ENCODE measurements at places on chromosomes 2 and 18.

- no peak for DNase-seq
Measured at GRCh38 chr2:38666556-38666910, 619 bp downstream of the GALM start.

DNA sequence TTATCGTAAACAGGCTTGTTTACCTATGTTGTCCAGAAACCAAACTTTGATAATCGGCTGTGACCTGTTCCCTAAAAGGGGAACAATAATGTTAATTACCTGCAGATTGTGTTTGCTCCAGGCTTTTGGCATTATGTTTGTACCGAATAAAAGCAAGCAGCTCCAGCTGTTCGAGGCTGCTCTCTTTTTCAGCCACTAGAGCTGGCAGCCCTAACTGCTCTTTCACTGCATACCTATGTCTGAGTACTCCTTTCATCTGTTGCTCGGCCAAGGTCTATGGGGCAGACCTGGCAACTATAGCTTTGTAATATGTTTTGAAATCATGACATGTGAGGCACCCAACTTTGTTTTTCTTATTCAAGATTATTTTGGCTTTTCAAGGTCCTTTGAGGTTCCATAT is 77.8 kb upstream of the EHBP1 start:
- no peak for DNase-seq

- DNase-seq: no peak
Measured at GRCh38 chr2:224860786-224861185, 144.6 kb upstream of the CCDC195 start.

DNA sequence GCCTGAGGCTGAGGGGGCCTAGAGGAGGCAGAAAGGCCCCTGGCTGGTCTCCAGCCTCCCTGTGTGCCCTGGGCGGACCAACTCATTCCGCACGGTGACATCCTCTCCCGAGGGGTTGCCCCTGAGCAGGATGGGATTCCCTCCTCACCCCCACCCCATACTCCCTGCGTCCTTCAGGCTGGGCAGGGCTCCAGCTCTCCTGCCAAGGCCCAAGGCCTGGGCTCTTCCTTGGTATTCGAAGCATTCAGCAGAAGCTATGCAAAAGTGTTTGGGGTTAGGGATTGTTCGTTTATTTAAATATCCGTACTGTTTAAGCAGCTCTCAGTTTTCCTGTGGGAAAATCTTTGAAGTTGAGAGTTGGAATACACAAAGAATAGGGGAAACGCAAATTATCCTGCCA is 113.1 kb upstream of the RAB12 start:
- no peak for DNase-seq

GRCh38 chr2:195480121-195480520 is 176.9 kb upstream of the SLC39A10 start:
- no peak for DNase-seq

DNA sequence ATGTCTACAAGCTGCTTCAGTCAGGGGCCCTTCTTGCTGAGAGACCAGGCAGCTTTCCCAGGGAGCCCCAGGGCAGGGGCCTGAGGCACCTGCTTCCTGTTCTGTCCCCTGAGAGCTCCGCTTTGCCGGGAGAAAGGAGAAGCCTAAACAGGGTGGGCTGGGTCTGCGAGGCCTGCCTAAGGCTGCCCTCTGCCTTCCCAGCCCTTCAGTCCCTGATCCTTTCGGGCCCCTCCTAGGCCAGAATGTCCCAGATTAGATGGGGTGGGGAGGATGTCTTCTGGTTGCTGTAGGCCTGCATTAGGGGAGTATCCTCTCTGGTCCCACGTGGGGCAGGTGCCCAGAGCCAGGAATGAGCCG is 72.4 kb downstream of the TGOLN2 start:
- no peak for DNase-seq

GRCh38 chr18:10027031-10027430 is 113.2 kb downstream of the VAPA start:
- DNase-seq: no peak

DNA sequence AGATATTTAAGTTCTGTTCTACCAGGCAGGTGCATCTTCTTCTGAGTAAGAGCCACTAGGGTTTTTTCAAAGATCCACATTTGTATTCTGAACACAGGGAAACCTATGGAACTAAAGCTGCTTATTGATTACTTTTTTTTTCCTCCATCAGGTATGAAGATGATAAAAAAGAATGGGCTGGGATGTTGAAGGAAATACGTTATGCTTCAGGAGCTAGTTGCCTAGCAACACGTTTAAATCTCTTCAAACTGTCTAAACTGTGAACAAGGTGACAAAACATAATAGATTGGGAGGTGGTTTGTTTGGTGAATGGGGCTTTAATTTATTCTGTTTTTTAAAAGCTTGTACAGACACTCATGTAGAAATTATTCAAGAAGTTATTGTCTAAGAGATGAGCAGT is 15.9 kb downstream of the KLHL41 start:
- DNase-seq: no peak

DNA sequence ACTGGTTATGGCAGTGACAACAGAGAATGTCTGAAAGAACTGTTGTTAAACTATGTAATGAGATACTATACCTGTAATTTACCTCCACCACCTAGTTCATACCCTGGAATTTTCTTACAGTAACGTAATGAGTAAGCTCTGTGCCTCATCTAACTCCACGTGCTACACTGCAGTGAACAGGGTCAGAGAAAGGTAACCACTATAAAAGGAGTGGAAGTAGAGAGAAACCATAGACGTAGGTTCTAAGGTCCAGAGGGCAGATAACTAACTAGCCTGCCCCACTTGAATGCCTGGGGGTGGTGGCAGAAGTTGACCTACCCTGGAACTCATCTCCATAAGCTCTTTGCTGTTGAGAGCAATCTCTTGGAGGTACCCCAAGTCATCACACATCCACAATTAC is 32.0 kb upstream of the B4GALT6 start:
- no peak for DNase-seq

- no peak for DNase-seq
Measured at GRCh38 chr2:20599001-20599600, 51.8 kb downstream of the HS1BP3 start.

DNA sequence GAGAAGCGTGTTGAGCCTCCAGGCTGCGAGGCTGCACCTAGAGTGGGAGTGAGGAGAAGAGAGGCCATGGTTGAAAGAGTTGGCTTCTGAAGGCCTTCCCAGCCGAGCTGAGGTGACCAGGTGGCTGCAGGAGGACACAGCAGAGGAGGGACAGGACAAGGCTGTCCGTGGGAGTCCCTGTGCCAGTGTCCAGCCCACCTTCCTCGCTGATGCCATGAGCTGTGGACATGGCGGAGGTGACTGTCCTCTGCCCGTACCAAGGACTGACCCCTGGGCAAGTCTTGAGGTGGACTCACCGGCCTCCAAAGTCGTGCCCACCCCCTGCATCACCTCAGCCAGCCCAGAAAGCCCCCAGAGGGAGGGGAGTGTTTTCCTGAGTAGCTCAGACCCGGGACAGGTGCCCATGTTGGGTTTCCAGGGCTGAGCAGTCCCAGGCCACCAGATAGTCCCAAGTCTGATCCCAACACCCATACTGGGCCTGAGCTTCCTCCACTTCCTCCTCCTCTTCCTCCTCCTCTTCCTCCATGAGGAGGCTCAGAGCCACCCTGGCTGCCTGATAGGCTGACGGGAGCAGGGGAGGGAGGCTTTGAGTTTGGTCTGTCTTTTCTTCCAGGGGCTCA is 43.0 kb upstream of the FOSL2 start:
- no peak for DNase-seq

- peak; percentile 10 for DNase-seq
Measured at GRCh38 chr2:196376984-196377877, 205.9 kb upstream of the STK17B start.

- DNase-seq: no peak
Measured at GRCh38 chr2:135998879-135999278, 13.5 kb upstream of the DARS1 start.

DNA sequence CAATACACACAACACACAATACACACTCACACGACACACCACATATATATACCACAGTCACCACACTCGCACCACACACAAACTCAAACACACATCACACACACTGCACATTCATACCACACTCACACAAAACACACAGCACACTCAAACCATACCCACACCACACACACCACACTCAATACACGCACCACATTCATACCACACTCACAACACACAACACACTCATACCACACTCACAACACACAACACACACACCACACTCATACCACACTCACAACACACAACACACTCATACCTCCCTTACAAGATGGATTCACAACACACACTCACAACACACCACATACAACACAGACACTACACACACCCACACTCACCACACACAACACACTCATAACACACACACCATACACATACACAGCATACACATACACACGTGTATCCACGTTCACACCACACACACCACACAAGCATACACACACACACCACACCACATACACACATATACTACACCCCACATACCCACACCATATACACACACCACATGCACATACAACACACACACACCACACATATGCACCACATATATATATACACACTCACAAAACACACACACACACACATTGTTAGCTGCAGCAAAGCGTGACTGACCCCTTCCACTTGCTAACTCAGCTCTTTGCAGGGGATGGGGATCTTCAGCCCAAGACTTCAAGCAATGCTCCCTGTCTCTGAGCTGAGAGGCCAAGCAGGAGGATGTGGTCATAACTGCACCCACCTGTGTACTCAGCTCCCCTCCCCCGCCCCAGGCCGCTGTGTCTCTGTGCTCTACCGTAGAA is 59.0 kb downstream of the SDC1 start:
- DNase-seq: no peak

- no peak for DNase-seq
Measured at GRCh38 chr2:188285049-188285448, 6.6 kb upstream of the GULP1 start.

DNA sequence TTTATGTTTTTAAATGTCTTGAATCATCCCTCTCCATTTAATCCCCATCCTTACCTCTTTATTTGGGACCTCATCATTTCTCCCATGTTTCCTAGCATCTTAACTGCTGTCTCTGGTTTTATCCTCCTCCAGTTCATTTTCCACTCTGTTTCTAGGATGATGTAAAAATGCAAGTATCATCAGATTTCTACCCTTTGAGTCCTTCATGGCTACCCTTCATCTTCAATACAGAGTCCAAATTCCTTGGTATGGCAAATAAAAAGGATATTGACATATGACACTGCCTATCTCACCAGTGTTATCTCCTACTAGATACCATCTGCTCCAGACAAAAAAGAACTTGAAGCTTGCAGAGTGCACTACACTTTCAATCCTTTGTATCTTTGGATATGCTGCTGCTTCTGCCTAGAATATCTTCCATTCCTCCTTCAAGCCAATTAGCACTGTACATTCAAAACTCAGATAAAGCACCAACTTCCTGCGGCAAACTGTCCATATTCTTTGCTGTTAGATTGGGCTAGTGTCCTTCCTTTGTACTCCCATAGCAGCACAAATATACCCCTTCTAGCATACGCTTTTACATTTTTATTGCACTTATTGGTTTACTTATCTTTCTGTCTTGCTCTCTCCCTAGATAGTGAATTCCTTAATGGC is 24.6 kb upstream of the TLK1 start:
- no peak for DNase-seq

GRCh38 chr2:127065940-127066318 is 41.0 kb downstream of the BIN1 start:
- no peak for DNase-seq

DNA sequence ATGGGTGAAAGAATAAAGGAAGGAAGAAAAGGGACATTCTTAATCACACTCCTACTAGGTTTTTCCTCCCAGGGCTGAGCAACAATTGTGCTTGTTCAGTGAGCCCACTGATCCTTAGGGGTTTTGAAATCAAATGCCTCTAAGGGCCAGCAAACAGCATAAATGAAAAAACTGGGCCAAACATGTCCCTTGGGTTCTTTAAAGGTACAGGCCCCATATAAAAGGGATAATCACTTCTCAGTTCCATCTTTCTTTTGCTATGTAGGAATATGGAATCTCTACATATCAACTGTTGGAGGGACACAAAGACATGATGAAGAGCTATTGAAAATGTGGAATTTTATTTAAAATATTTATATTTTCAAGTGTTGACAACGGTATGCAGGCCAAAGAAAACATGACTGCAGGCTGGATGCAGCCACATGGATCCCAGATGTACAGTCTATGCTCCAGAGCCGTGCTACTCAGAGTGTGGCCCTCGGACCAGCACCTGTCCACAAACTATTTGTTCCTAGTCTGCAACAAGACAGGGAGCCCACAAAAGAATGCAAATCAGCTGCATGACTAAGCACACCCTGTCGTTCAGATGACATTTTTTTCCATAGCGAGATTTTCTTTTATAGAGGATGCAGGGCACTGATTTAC is 110.0 kb downstream of the CDH20 start:
- no peak for DNase-seq

- DNase-seq: no peak
Measured at GRCh38 chr2:190469771-190470170, 61.6 kb downstream of the MFSD6 start.

GRCh38 chr2:168667156-168667555 is 135.3 kb upstream of the NOSTRIN start:
- DNase-seq: no peak

GRCh38 chr2:85257359-85257969 is 70.3 kb downstream of the TGOLN2 start:
- DNase-seq: no peak

- no peak for DNase-seq
Measured at GRCh38 chr2:26900831-26901321, 52.9 kb downstream of the DPYSL5 start.

- no peak for DNase-seq
Measured at GRCh38 chr2:64105670-64106461, 38.4 kb downstream of the PELI1 start.

DNA sequence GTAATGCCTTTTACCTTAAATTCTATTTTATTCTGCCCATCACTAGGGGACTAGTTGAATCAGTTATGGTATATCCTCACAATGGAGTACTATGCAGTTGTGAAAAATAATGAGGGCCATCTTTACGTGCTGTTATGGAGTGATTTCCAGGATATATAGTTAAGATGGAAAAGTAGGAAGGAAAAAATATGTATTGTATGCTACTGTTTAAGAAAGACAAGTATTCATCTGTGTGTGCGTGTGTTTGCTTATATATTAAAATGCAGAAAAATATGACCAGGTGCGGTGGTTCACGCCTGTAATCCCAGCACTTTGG is 32.5 kb upstream of the MRPL33 start:
- no peak for DNase-seq

GRCh38 chr2:46339200-46339599 is 42.0 kb downstream of the EPAS1 start:
- DNase-seq: no peak

DNA sequence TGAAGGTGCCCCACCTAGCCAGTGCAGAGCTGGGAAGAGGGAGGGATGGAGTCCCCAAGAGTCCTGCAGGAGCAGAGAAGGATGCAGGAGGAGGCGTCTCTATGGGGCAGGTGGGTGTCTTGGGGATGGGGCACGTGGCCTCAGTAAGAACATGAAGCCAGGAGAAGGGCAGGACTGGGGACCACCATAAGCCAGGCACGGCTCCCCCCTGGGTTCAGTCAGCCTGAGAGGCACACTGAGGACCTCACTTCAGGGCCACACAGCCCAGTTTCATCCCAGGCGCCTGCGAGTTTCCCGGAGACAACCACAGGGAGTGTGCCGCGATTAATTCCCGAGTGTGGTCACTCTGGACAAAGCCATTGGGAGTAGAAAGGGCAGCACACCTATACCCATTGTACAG is 120.3 kb downstream of the GYPC start:
- no peak for DNase-seq
